ENCODE measurements at places on chromosomes 13 and 19.

DNA sequence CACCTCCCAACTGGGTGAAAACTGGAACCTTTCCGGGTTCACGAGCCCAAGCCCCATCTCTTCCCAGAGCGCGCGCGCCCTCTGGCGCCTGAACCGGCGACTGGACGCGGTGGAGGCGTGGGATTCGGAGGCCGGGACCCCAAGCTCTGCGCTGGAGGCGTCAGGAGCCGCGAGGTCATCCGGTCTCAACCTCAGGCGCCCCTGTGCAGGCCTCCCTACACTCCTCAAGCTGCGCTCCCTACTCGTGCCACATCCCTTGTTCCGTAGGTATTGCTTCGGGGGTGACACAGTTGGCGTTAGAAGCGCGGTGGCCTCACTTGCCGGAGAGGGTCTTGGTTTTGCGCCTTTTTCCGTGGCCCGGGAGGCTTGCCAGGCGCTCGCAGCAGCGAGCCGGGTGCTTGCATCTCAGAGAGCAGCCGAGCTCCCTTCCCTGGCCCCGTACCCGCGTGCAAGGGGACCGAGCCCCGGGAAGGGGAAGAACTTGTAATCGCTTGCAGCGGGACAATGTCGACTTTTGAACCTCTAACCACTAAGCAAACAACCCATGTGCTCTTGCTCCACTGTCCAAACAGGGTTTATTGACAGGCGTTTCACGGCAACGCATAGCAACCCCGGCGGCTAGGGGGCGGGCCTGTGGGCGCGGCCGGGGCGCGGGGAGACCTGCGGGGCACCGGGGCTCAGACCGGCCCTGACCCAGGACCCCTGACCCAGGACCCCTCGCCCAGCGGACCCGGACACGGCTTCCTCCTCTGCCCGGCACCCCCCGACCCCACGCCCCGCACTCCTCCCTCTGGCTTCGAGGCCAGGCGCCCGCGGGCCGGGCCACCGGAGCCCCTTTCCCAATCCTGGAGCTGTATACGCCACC is 8.5 kb downstream of the CDX2 start:
- DNase-seq: no peak

DNA sequence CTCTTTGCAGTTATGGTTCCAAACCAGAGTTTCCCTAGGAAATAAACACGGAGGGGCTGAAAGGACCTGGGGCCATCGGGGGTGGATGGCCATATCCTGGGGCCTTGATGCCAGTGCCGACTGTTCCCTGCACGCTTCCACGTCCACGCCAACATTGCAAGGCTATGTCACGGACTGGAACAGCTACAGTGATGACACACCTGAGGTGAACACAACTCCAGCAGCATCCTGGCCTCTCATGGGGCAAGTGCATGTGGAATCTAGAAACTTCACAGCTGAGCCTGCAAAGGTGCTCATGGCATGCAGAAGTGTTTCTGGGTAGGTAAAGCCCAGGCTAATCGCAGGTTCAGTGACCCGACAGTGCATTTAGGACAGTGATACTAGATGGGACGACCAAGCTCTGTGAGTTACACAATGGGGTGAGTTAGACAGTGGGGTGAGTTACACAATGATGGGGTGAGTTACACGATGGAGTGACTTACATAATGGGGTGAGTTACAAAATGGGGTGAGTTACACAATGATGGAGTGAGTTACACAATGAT is 52.0 kb upstream of the GAS6 start:
- DNase-seq: no peak

DNA sequence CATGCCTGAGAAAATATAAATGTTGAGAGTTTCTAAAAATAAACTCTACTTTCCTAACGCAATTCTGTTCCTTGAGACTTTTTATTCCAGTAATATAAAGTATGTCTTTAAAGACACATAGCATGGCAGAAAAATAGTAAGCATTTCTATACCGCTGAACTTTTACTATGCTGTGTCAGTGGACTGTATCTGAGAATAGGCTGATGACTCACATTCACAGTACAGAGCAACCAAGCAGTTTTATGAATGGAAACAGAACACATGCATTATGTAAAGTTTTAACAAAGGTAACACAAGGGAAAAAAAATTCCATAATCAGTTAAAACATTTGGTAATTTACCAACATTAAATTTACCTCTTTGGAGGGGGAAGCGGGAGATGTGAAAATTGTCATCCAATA is 38.4 kb downstream of the ZDHHC20 start:
- no peak for DNase-seq

DNA sequence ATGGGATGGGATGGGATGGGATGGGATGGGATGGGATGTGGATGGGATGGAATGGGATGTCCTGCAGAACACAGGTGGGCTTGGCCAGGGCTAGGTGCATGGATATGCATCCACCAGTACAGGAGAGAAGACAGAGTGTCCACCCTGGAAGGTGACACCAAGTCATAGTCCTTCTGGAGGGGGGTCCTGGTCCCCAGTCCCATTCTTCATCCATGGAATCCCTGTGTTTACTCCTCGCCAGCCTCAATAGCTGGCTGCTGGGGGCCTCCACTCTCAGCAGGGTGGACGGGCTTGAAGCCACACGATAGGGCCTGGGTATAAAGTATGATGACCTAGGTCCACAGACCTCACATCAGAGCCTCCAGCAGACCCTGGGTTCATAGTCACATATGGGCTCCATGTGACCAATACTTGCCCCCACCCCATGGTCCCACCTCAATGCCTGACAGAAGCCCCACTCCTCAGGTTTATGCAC is 40.1 kb downstream of the RFX2 start:
- DNase-seq: no peak

- DNase-seq: no peak
Observed at GRCh38 chr19:1782521-1782920, 29.2 kb downstream of the ONECUT3 start.

- DNase-seq: no peak
Observed at GRCh38 chr13:46948338-46948737, 51.5 kb upstream of the HTR2A start.

- DNase-seq: no peak
Observed at GRCh38 chr13:27474751-27475268, 24.4 kb upstream of the MTIF3 start.

GRCh38 chr13:67771106-67771505 is 541.0 kb upstream of the PCDH9 start:
- no peak for DNase-seq

DNA sequence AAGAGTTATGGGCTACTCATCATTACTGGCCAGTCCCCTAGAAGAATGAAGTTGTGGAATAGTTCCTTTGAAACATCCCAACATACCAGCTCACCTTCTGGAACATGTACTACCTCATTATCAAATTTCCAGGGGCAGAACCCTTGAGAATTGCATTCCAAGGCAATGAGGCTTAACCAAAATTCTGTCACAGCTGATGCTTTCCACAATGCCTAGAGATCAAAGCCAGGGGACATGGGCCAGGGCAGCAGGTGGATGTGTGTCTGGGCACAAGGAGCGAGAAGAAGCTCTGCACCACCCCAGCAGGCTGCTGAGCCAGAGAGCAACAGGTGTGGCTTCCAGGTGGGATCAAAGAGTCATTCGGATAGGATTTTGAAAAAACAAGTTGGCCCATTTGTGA is 362.1 kb downstream of the EFNB2 start:
- DNase-seq: no peak

DNA sequence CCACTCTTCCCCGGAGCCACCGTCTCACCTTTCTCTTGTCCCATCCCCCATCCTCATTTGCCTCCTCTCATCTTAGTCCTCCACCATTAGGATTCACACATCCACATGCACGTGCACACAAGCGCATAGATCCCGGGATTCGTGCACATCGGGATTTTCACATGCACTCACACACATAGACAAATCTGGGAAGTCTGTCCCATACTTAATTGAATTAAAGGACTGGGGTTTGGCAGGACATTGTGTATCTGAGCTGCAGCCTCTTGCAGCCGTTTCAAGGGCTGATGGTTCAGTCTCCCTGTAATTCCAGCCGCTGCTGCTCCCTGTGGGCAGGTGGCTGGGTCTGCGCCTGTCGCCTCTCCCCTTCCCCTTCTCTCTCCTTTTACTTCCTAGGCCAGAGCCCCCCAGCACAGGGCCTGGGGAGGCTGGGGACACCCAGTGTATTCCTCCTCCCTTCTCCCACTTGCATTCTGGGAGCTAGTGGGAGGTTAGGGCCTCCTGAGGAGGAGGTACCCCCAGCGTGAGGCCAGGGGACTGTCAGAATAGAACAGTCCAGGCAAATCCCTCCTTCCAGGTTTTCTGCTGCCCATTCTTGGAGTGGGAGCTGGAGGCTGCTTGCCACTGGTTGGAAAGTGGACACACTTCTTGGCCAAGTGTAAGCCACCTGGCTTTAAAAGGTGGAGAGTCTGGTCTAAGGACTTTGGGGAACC is 43.6 kb downstream of the LYL1 start:
- DNase-seq: no peak

DNA sequence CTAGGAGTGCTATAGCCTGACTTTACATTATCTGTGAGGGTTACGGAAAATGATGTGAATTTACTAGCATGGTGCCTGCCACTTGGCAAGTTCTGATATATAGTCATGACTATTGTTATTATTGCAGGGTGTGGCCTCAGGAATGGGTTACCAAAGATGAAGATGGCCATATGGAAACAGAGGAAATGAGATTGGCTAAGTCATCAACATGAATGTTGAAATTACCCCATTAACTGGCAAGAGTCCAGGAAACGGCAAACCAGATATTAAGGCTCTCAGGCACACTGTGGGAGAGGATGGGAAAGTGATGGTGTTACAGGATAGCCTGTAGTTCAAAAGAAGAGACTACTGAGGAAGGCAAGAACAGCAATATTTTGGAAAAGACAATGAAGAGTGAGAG is 183.3 kb downstream of the KCNRG start:
- no peak for DNase-seq

- no peak for DNase-seq
Observed at GRCh38 chr13:79241697-79242096, 164.4 kb downstream of the RBM26 start.

GRCh38 chr19:46081928-46082727 is 41.3 kb upstream of the IGFL4 start:
- no peak for DNase-seq

DNA sequence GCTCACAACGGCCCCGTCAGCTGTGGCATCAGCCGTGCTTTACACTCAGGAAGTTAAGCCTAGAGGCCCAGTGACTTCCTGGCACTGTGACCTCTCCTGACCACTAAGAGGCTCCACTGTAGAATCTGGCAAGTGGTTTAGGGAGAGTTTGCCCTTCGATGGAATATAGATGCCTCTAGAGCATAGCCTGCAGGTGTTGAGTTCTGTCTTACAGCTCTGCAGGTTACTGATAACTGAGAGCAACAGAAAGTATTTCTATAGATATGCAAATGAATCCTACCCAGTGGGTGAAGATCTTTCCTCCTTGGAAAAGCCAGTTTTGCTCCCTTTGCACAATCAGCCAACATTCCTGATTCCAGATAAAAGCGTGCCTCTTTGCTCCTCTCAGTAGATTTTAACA is 35.8 kb downstream of the ATP12A start:
- DNase-seq: no peak

DNA sequence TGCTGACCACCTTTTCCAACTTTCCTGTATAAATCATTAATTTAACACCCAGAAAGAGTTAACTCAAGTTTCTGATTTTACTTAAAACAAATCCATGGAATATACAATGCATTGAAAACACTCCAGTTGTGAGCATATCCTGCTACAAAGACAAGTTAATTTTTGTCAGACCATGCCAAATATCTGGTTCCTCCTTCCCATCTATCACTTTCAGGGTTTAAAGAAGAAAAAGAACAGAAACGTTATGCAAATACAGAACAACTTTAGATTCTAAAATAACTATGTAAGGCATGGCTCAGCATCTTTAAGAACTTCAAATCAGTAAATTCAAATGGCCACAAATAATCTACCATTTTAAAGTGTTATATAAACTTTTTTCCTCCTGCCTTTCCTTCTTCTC is 14.9 kb downstream of the MRPS31 start:
- DNase-seq: no peak

GRCh38 chr13:27973961-27974662 is 5.0 kb upstream of the CDX2 start:
- DNase-seq: no peak

GRCh38 chr13:72864142-72865011 is 82.4 kb downstream of the PIBF1 start:
- DNase-seq: no peak

GRCh38 chr13:109790086-109790485 is 3.7 kb upstream of the IRS2 start:
- DNase-seq: no peak

DNA sequence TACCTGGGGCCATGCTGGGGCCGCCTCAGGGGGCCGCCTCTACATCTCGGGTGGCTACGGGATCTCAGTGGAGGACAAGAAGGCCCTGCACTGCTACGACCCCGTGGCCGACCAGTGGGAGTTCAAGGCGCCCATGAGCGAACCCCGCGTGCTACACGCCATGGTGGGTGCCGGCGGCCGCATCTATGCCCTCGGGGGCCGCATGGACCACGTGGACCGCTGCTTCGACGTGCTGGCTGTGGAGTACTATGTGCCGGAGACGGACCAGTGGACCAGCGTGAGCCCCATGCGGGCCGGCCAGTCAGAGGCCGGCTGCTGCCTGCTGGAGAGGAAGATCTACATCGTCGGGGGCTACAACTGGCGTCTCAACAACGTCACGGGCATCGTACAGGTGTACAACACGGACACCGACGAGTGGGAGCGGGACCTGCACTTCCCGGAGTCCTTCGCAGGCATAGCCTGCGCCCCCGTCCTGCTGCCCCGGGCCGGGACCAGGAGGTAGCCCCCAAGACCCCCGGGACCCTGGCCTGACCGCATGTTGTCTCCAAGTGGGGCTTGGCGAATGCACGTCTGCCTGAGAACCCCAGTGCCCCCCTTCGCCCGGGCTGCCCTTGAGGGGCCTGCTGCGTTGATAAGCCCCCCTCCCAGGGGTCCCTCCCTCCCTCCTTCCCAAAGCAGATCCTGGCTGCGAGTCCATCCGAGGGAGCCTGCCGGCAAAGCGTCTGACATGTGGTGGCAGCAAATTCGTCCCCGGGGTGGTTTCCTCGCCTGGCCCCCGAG is 14.5 kb upstream of the CRTC1 start:
- no peak for DNase-seq

DNA sequence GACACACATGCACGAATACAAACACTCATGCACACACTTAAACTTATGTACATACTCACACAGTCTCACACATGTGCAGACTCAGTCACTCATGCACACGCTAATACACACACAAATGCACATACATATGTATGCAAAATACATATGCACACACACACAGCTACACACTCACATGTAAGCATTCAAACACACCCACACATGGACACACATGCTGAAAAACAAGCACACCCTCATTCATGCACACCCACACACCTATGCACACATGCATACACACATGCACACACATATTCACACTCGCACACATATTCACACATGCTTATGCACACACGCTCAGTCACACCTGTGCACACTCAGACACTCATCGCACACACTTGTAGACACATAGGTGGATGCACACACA is 9.3 kb downstream of the MUC16 start:
- no peak for DNase-seq

GRCh38 chr19:39252458-39252857 is 3.8 kb upstream of the IFNL4 start:
- DNase-seq: no peak

- no peak for DNase-seq
Observed at GRCh38 chr13:94753327-94753726, 41.0 kb upstream of the SOX21 start.
